ENCODE measurements at places on chromosomes 6 and 20.

GRCh38 chr6:152942319-152942869, 40.4 kb downstream of the FBXO5 start:
- DNase-seq: no peak

- no peak for DNase-seq
Observed at GRCh38 chr6:134956032-134956431, 6.1 kb upstream of the ALDH8A1 start.

GRCh38 chr20:58038123-58038654, 190.3 kb downstream of the ANKRD60 start:
- no peak for DNase-seq

DNA sequence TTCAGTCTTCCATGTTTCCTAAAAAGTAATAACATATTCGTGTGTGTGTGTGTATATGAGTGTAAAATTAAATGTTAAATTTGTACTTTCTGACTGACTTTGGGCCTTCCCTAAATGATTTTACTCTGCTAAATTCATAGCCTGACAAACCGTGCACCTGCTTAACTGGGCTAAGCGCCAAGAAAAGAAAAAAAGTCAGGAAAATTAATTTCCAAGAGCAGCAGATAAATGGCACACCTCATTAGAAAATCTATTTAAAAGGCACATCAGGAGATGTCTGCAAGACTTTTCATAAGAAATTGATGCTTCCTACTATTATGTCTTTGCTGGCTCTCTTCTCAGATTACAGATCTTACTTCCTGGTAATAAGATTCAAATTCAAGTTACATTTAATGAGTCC, 72.4 kb downstream of the TRDN start:
- no peak for DNase-seq

- no peak for DNase-seq
Observed at GRCh38 chr20:46251211-46251673, 57.1 kb downstream of the CDH22 start.

DNA sequence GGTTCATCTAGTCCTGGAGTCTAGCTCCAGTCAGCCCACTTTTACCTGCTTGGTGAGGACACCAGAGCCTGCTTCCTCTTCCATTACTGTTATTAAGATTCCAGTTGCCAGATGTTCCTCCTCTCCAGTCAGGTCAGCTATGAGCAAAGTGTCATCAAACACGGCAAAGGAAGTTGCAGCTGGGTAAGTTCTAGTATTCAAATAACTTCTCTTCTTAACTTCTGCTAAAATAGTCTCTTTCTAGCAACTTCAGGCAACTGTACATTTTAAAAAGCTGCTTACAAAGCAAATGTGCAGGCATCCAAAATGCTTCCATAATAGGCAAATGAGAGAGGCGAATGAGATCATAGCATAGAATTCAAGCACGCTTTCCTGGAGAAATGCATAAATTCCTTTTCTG, 18.4 kb upstream of the MRPS18A start:
- no peak for DNase-seq

GRCh38 chr20:19851861-19852260, 93.8 kb downstream of the RIN2 start:
- DNase-seq: no peak

GRCh38 chr20:4328541-4328940, 313.2 kb upstream of the RNF24 start:
- no peak for DNase-seq

- DNase-seq: no peak
Observed at GRCh38 chr6:154170106-154170505, 131.1 kb downstream of the OPRM1 start.

- no peak for DNase-seq
Observed at GRCh38 chr6:164048840-164049516, 634.5 kb downstream of the QKI start.

- no peak for DNase-seq
Observed at GRCh38 chr6:155066361-155066760, 71.2 kb downstream of the TIAM2 start.

- no peak for DNase-seq
Observed at GRCh38 chr20:32796383-32796948, 23.3 kb upstream of the MAPRE1 start.

- peak; percentile 39 for DNase-seq
Observed at GRCh38 chr6:142518126-142518525, 216.3 kb downstream of the ADGRG6 start.

- peak; percentile 48 for DNase-seq
Observed at GRCh38 chr6:3139090-3139903, 18.0 kb downstream of the TUBB2A start.

GRCh38 chr6:137690034-137690433, 177.0 kb upstream of the TNFAIP3 start:
- DNase-seq: no peak

GRCh38 chr20:15154070-15154469, 816.7 kb upstream of the FLRT3 start:
- DNase-seq: no peak

- DNase-seq: no peak
Observed at GRCh38 chr6:4727217-4727616, 49.0 kb upstream of the CDYL start.

- peak; percentile 54 for DNase-seq
Observed at GRCh38 chr6:17417817-17418216, 24.4 kb downstream of the CAP2 start.

DNA sequence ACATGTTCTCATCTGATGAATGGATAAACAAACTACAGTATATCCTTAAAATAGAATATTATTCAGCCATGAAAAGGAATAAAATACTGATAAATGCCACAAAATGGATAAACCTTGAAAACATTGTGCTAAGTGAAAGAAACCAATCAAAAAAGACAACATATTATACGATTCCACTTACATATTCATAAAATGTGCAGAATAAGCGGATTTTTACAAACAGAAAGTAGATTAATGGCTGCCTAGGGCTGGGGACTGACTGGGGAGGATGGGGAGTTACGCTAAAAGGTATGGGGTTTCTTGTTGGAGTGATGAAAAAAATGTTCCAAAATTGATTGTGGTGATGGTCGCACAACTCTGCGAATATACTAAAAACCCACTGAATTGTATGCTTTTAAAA, 29.4 kb downstream of the KIZ start:
- no peak for DNase-seq

DNA sequence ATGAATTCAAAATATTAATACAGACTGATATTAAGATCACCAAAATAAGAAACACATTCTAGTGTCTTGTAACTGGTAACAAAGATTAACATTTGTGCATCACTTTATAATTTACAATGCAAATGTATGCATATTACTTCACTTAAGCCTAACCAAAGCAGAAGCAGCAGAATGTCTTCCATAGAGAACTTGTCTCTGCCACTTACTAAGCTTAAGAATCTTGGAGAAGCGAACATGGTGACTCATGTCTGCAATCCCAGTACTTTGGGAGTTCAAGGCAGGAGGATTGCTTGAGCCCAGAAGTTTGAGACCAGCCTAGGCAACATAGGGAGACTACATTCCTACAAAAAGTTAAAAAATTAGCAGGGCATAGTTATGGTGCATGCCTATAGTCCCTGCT, 18.8 kb downstream of the AK9 start:
- no peak for DNase-seq

DNA sequence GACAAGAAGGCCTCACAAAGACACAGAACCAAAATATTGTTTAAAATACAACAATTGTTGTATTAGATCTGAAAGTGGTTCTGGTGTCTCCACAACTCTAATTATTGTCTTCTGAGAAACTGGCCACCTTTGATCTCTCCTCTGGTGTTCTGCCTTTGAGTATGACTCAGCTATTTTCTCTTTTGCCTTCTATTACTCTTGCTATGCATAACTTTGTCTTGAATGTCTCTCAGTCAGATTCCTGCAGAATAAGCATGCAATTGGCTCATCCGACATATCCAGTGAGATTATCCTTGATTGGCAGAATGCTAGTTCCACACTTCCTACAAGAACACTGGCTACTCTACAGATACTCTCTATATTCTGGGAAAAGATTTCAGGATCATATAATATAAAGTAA, 14.3 kb upstream of the EPM2A start:
- no peak for DNase-seq

GRCh38 chr20:63740627-63741353, 1.2 kb downstream of the SLC2A4RG start:
- peak; percentile 94 for DNase-seq

- no peak for DNase-seq
Observed at GRCh38 chr20:63570281-63571086, 3.6 kb downstream of the HELZ2 start.

DNA sequence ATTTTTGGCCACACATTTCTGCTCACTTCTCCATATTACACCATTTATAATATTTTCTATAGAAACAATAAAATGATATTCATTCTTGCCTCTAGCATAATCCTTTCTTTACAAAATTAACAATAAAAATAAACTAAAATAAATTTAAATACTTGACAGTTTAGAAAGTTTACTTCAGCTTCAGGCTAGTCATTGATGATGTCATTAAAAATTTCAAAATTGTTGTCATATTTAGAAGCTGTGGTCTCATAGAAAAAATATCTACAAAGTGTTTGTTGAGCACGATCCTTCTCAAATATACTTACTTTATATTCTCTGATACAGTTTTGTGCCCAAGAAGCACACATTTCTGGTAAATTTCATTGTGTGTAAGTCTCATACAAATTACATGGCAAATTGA, 717.4 kb upstream of the CITED2 start:
- no peak for DNase-seq

DNA sequence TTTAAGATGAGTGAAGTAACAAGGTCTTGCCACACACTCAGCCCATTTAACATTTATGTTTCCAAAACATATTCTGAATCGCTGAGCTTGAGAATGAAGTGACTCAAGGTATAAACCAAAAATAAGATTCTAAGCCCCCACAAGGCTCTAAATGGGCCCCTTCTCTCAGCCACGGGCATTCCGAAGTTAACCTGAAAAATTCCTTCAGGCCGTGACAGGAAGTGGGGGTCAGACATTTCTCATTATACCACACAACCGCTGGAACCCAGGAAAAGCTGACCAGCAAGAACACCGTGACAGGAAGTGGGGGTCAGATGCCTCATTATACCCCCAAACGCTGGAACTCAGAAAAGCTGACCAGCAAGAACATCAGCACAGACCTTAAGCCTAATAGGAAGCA, 247.9 kb downstream of the ERMARD start:
- DNase-seq: no peak

DNA sequence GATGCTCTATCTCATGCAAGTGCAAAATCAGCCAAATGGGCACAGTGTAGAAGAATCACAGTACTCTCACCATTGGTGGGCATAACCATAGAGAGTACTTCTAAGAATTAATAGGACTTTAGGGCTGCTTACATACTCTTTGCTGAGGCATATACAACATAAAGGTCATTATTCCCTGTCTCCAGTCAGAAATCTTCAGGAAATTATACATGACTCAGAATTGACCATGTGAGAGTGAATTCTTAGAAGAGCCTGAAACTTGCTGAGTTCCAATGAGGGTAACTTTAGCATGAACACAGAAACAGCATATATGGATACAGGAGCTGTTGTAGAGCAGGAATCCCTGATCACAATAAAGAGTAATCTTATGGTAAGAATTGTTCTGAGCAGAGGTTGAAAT, 498.7 kb downstream of the TENT5A start:
- DNase-seq: no peak

DNA sequence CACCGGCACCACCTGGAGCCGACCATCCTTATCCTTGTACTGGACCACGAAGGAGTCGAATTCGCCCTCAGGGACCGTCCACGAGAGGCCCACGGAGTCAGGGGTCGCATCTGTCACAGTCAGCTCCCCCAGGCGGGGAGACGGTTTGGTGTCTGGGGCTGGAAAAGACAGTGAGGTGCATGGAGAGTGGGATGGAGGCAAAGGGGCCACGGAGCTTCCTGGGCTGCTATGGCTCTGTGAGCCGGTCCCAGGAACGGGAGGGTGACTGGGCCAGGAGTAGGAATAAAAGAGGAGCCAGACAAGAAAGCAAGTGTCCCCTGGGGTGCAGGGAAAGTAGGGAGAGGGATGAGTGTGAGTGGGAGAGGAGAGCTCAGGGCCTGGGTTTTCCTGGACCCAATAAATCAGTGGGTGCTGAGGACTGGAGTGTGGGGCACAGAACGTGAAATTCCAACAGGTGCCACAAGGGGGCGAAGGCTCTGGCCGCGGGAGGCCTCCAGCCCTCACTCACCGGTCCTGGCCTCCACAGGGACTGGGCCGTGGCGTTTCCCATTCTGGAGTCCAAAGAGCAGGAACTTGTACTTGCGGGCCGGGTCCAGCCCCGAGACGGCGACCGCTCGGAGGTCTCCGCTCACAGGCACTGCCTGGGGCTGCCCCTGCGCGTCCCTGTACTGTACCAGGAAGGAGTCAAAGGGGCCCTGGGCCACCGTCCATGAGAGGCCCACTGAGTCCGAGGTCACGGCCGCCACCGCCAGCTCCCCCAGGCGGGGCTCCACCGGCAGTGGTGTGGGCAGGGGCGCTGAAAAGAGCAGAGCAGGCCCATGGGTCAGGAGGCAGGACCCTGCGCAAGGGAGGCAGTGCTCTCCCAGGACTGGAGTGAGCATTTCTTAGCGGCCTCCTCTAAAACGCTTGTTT, 9.9 kb downstream of the CYP21A2 start:
- DNase-seq: peak; percentile 73

- DNase-seq: no peak
Observed at GRCh38 chr6:95574811-95575210, 2.5 kb upstream of the MANEA start.

GRCh38 chr6:30767158-30767943, 23.0 kb upstream of the IER3 start:
- DNase-seq: no peak

GRCh38 chr20:11267762-11268335, 594.0 kb upstream of the JAG1 start:
- DNase-seq: no peak

DNA sequence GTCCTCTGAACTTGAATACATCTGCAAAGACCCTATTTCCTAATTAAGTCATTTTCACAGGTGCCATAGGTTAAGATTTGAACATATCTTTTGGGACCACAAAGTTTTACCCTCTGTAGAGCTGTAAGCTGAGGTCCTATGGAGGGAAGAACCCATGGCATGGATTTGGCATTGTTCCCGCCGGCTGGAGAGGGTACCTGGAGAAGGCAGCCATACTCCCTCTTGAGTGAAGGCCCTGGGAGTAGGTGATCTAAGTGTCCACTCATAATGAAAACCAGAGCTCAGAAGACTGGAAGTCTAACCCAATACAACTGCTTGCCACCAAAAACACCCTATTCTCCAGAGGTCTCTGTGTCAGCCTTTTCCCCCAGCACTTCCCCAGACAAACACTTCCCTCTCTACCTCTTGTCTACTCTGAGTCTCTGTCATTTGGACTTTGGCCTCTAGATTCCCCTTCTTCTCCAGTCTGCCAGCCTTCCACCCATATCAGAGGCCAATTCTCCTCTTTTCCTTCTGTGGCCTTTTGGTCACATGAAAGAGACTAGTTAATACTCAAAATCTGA, 363.9 kb downstream of the MAFB start:
- no peak for DNase-seq

- no peak for DNase-seq
Observed at GRCh38 chr20:31718952-31719643, 3.6 kb downstream of the BCL2L1 start.

DNA sequence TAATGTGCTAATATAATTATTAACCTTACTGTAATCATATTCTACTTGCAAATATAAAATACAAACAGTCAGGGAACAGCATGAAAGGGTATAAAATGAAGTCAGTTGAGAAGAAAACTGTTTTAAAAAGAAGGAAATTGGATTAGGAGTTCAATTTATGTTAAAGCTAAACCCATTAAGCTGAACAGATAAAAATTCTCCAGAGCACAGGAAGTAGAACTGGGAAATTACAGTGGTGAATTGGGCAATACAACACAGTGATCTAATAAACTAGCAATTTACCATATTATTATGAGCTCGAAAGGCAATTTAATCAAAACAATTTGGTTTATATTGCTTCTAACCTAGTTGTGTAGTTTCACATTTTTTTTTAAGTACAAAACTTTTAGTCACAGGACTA, 407.4 kb upstream of the RGS17 start:
- DNase-seq: peak; percentile 9

All from cardiac muscle cell (in vitro differentiated cells and primary cell).